ENCODE measurements at places on chromosomes 3 and 15.

DNA sequence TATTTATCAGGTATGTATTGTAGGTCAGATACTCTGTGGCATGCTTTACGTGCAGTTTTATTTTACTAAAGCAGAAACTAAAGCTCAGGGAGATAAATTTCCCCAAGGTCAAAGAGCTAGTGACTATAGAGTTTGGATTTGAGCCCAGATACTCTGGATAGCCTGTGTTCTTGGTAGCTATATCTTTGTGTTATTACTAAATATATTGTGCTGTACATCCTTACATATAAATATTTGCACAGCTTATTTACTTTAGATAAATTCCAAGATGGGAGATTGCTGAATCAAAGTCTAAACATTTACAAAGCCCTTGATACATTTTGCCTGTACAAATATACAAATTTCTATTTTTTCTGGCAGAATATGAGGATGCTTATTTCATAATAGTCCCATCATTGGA, 660.9 kb upstream of the NAALADL2 start:
- DNase-seq: no peak

DNA sequence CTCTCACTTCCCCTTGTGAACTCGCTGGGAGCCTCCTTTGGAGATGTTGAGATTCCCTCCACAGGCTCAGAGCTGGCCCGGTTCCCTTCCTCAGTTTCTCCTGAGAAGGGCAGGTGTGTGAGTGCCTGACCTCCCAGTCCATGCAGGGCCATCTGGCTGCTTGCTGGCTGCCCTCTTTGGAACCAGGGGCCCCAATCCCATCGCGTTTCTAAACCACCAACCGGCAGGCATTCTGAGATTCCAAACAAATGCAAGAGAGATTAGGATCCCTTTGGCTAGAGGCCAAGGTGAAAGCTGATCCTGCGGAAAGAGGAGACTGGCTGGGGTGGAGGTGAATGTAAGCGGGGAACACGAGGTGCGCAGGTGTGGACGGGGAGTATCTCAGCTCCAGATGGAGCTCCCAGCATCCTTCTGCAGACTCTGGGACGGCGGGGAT, 2.9 kb upstream of the PRRT3 start:
- no peak for DNase-seq

GRCh38 chr3:192929146-192929545, 11.5 kb upstream of the MB21D2 start:
- DNase-seq: no peak

DNA sequence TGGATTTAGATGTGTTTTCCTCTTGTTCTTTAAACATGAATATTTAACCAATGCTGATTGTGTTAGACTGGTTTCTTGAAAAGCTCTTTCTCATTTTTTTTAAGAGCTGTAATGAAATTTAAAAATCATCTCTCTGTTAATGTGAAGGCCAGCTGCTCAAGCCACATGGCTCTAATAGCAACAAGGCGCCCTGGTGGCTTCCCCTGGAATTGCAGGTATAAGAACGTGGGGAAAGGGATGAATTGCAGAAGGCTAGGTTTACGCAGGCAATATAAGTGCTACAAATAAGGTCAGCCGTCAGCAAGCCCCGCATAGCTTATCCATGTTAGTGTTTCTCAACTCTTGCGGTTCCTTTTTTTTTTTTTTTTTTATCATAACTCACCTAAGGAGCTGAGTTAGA, 108.5 kb downstream of the SAMMSON start:
- no peak for DNase-seq

- no peak for DNase-seq
Measured at GRCh38 chr3:72100601-72101187, 315.7 kb upstream of the PROK2 start.

GRCh38 chr3:81702126-81702525, 59.3 kb downstream of the GBE1 start:
- no peak for DNase-seq

DNA sequence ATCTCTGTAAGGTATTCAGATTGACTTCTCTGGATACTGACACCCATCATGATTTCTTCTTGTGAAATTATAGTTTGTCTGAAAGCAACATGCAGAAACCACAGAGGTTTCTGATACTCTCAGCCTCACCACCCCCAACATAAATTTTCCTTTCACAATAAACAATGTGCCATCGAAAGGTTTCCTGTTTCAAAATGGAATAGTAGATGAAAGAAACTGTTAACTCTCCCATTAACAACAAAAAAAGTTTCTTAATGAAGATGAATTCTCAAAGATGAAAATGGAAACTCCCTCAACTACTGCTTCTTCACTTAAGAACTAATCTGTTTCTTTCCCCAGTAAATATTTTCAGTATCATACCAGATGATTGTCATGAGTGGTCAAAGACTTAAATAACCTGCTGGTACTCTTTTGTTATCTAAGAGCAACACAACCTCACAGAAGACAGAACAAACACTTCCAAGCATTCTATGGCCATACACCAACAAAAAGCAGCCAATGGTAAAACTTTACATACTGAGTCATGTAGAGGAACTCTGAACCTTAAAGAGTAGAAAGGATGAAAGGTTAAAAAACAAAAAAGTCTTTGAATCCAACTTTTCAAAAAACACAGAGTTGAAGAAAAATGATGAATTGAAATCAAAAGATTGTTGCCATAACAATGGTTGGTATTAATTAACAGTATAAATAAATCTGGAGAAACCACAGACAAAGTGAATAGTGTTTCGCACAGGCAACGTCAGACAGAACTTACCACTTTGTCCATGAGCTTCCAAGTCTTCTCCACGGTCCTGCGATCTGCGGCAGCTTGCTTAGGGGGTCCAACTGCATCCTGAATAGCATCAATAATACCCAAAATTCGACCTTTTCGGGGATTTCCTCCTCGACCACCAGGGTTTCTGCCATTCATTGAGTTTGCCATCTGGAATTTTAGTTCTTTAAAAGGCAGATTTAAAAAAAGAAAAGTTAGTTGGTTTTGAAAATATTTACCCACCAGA, 1.9 kb downstream of the CBLB start:
- DNase-seq: peak; percentile 57

All from GM12864 (cell line).